ENCODE measurements at places on chromosomes 2 and 18.

- DNase-seq: no peak
These were observed 260.9 kb downstream of the ICOS start for GRCh38 chr2:204197336-204198005.

DNA sequence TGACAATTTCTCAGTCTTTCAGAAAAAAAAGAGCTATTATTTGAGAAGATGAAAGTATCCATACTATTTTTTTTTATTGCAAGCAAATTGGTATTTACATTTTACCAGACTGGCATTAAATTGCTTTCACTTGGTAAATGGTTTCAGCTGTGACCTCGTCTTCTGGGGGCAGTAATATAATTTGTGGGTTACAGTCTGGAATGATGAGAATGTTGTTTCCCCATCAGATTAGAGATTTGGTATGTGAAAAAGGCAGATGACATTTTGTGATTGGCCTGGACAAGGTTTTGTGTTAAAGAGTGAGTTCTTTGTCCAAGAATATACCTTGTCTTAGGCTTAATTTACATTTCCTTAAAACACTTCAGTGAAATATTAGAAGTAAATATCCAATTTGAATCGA, 390.1 kb upstream of the ST6GAL2 start:
- no peak for DNase-seq

DNA sequence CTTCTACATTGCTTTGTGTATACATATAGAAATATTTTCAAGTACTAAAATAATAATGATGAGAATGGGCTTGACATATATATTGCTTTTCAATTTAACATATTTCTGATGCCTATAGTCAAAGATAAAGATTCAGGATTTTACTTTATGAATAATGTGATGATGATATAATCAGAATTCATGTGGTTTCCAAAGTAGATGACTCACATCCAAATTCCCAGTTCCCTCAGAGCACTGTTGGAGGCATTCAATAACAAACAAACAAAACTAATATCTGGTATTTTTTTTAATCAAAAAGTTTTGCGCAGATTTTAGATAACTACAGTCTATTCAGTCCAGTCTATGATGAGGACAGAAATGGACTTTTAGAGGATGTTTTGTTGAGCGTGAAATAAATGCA, 2094.5 kb upstream of the CELF4 start:
- no peak for DNase-seq

GRCh38 chr2:69667805-69668382, 24.4 kb upstream of the AAK1 start:
- no peak for DNase-seq

DNA sequence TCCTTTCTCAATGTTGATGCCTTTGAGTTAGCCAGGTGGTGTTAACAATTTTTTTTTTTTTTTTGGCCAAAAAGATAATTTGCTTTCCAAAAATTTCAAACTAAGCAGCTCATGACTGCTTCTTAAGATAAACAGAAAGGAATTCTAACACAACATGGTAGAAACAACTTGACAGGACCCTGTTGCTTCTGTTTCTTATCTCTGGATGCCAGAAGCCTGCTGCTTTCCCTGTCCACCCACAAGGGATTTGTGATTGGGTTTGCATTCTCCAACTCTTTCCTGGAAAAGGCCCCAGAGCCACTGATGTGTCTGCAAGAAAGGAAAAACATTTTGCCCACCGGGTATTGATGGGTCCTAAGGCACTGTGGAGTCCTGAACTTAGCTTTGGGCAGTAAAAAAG, 217.2 kb upstream of the PKDCC start:
- no peak for DNase-seq

DNA sequence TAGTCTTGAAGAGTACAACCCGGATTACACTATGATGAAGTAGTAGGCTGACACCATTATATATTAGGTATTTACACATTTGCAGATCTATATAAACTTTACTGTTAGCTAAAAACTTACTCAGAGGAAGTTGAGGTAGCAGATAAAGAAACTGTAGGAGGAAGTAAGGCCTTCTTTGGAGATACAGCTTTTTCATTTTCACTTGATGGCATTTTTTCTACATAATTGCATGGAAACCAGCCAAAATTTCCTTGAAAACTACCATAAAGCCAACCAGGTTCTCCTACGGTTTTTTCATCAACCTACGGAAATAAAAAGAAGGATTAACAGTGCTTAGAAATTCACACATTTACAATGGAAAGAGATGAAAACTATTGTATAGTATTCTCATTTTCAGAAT, 86.6 kb downstream of the FAM228A start:
- no peak for DNase-seq

GRCh38 chr2:101274142-101274541, 21.5 kb downstream of the CNOT11 start:
- DNase-seq: no peak

DNA sequence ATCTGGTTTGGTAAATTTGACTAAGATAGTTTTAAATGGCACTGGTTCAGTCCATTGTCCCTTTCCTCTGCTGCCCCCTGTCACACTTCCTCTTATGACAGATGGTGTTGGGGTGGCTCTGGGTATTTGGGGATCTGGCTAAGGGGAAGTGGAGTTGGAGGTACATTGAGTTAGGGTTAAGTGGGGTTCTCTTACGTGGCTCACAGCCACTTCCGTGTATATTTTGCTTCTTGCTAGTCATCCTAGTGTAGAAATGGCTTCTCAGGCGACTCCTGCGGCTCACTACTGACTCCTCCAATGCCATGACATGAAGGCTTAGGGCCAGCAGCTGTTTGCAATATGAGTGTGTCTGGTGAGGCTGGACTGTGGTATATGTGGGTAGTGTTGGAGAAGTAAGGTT, 187.0 kb downstream of the HAUS1 start:
- DNase-seq: no peak

GRCh38 chr18:79064228-79064627, 5.0 kb upstream of the ATP9B start:
- DNase-seq: no peak

GRCh38 chr2:112165296-112165695, 27.1 kb downstream of the FBLN7 start:
- DNase-seq: no peak

- peak; percentile 44 for DNase-seq
These were observed 180.2 kb downstream of the RNF144A start for GRCh38 chr2:7097353-7097895.

GRCh38 chr2:119586085-119586484, 41.8 kb downstream of the CFAP221 start:
- DNase-seq: no peak

DNA sequence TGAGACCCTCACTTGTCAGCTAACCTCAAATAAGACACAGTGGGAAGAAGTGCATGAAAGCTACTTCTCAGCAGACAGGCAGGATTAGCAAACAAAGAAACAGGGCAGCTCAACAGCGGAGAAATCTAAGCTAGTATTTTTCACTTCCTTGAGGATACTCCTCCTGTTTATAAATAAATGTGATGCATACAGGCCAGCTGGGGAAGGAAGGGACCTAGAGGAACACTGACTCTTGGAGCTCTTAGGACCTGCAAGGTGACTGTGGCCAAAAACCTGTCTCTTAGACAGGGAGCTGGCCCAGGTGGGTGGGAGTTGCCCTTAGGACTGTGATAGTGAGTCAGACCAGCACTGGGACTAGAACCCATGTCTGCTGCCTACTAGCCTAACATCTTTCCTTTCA, 4.8 kb downstream of the REEP1 start:
- DNase-seq: no peak

- no peak for DNase-seq
These were observed 49.7 kb upstream of the RASGRP3 start for GRCh38 chr2:33426666-33427231.

DNA sequence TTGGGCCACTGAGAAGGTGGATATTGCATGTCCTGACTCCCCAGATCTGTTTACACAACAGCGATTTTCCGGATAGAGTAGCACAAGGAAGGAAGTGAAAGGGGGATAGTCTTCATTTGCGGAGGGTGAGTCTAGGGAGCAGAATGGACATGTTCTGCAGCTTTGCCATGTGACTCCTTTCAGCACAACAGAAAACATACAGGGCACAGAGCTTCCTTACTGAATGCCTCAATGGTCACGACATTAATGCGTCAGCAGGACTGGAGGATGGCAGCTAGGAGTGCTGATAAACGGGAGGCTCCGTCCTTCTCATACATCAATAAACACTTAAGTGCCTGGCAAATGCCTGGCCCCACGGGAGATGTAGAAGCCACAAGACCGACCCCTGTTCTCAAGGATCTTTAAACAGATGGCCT, 163.0 kb downstream of the FAM210A start:
- no peak for DNase-seq

- DNase-seq: no peak
These were observed 38.6 kb upstream of the ZFP36L2 start for GRCh38 chr2:43265001-43265400.

DNA sequence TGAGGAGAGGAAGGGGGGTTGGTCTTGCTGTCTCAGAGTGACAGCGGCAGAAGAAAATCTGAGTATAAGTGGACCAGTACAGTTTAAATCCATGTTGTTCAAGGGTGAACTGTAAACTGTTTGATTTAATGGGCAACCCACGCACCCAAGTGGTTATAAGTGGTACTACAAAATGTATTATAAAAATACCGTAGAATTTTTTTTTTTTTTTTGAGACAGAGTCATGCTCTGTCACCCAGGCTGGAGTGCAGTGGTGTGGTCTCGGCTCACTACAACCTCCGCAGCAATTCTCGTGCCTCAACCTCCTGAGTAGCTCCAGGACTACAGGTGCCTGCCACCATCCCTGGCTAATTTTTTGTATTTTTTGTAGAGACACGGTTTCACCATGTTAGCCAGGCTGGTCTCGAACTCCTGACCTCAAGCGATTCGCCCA, 2.1 kb upstream of the CHCHD5 start:
- no peak for DNase-seq

GRCh38 chr18:48455555-48456478, 46.6 kb upstream of the ZBTB7C start:
- peak; percentile 58 for DNase-seq

GRCh38 chr2:172894689-172895387, 159.2 kb downstream of the RAPGEF4 start:
- DNase-seq: no peak

DNA sequence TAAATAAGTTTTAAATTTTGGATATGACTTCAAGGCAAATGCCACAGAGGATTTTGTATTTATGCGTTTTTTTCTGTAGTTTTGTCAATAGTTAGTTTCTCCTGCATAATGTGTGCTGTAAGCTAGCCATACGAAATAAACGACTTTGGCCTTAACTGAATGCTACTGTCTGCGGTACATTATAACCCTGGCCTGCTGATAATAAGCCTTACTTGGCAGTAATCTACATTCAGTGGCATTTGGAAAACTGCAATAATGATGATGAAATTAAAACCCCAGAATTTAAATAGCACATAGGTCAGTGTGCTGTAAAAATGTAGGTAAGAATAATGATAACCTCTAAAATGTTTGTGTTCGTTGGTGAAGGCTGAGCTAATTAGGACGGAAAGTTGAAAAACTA, 88.8 kb downstream of the LRP1B start:
- no peak for DNase-seq

- no peak for DNase-seq
These were observed 23.1 kb downstream of the CYP27C1 start for GRCh38 chr2:127196998-127197397.

DNA sequence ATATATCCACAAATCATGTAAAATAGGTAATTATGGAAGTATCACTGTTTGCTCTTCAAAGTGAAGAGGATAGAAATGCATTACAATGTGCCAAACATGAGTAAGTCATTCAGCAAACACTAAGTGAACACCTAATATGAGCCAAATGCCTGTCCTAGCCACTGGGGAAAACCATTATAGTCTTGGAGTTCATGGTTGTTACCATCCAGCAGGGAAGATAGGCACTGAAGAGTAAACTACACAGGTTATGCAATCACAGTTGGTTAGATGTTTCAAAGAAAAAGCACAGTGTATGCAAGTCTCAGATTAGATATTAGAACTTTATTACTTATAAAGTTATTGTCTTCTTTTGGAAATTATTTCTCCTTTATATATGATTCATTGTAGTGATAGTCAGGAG, 3.9 kb upstream of the SERPINB2 start:
- DNase-seq: no peak

- DNase-seq: no peak
These were observed 25.7 kb upstream of the ACAA2 start for GRCh38 chr18:49839012-49839411.

GRCh38 chr2:238703436-238703835, 144.4 kb upstream of the TWIST2 start:
- DNase-seq: no peak

- DNase-seq: no peak
These were observed 91.8 kb upstream of the SKOR2 start for GRCh38 chr18:47343291-47343690.

DNA sequence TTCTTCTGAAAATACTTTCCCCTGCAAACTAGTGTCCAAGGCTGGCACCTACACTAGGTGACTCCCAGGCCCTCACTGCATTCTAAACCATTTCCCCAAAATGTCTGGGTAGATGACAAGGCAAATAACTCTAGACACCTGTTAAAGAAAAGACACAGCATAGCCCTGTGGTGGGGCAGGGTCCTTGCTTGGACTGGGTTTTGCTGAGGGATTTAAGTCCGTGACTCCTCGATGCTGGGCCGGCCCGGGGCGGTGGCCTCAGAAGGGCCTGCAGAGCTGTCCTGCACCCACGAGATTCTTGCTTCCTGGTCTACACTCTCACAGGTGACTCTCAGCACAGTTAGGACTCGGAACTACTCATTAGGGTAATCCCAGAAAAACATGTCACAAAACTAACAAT, 55.2 kb downstream of the MBP start:
- no peak for DNase-seq

DNA sequence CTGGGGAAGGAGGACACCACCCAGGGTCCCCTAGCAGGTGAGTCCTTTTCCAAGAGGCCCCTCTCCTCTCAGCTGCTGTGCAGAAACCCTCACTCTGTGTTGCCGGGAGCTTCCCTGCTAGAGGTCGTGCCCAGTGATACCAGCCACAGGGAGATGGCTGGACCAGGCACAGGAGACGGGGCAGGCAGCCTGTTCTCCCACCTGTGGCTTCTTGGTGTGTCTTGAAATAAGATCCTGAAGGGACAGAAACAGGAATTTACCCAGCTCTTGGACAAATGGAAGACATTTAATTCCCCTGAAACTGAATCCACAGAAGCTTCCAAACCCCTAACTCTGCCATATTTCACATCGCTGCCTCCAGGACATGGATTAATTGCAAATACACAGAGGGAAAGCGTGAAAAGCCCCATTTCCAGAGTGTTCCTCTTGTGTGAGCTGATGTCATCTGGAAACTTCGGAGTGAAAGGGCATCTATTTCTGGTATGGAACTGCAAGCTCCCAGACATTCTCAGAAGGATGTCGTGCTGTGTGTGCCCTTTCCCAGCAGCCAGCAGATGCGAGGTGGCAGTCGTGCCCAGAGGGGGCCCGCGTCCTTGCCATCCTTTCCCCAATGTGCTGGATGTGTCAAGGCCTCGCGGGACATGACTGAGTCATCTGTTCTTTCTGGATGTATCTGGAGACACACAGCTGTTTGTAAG, 177.7 kb downstream of the SEPTIN10 start:
- no peak for DNase-seq

Measured in CD4-positive, alpha-beta T cell (primary cell).